ENCODE measurements at places on chromosomes 1 and 21. TPM values are rescaled to one million over a fixed set of nuclear protein-coding genes. Genes with fewer than 3 reads are reported as not detected.

GRCh38 chr1:54838565-54839180, 37.5 kb upstream of the TTC22 start:
- DNase-seq: no peak
- H3K4me1 ChIP-seq: no peaks in the 10 kb centered on the region
- H3K36me3 ChIP-seq: no peaks in the 10 kb centered on the region
- H3K4me3 ChIP-seq: no peak overlapping the region
- no peaks in the 10 kb centered on the region for H3K27me3 ChIP-seq

- H3K27ac ChIP-seq: no peak overlapping the region
- H3K4me1 ChIP-seq: no peaks in the 10 kb centered on the region
- H3K36me3 ChIP-seq: peaks cover 96% of the 10 kb centered on the region
- H3K27me3 ChIP-seq: no peaks in the 10 kb centered on the region
- DNase-seq: no peak
Measured at GRCh38 chr1:54212872-54213271, 12.9 kb downstream of the MRPL37 start.

DNA sequence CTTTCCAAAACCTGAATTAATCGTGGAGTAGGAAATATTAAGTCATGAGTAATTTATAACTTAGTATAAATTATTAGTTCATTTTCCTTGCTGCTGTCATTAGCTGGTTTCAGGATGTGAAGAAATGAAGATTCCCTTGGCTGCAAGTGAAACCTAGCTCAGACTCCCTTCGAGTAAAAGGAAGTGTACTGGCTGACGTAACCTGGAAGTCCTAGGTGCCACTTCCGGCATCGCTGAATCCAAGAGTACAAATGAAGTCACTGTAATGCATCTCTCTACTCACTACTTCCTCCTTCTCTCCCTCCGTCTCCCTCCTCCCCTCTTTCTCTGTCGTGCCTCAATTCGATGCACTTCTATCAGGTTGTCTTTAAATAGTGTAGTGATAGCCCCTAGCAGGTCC, 28.8 kb downstream of the ZP4 start:
- H3K27ac ChIP-seq: no peak overlapping the region
- H3K27me3 ChIP-seq: no peaks in the 10 kb centered on the region
- peaks cover 7% of the 10 kb centered on the region for H3K4me1 ChIP-seq

- no peaks in the 10 kb centered on the region for H3K27me3 ChIP-seq
- no peaks in the 10 kb centered on the region for H3K4me1 ChIP-seq
- DNase-seq: no peak
- no peaks in the 10 kb centered on the region for H3K36me3 ChIP-seq
- no peak overlapping the region for H3K27ac ChIP-seq
Measured at GRCh38 chr1:93771843-93772242, 90.2 kb upstream of the BCAR3 start.

Gene BRDT
- polyA plus RNA-seq: not detected

Gene DMBX1
- polyA plus RNA-seq: 0.16 TPM

Measured in adrenal gland (tissue), 19 donors.